ENCODE measurements at places on chromosomes 4 and X.

DNA sequence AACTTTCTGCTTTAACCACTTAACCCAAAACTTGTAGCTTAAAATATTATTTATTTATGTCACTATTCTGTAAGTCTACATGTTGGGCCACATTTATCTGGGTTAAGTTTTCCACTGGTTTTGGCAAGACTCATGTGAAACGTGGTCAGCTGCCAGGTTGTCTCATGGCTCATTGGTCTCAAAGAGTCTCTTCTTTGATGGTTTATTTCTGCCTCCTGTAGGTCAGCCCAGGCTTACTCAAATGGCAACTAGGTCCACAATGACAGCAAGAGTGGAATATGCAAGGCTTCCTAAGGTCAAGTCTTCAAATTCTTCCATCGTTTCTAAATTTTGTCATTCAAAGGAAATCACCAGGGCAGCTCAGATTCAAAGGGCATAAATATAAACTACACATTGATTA, 828.7 kb downstream of the PCDH7 start:
- no peak for DNase-seq

DNA sequence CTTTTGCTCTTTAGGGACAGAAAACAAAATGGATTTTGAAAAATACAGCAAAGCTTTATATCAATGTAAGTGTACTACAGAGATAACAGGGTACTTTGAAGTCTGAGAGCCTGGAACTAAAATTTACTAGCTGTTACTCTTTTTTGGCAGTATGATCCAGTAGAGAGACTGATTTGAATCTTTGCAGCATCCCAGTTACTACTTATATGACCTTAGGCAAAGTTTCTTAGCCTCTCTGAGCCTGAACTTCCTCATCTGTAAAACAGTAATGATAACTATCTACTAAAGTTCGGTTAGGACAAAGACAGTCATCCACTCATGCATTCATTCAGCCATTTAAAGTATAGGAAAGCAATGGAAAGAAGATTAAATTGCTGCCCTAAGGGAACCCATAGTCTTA, 10.1 kb downstream of the BRWD3 start:
- DNase-seq, result no peak

DNA sequence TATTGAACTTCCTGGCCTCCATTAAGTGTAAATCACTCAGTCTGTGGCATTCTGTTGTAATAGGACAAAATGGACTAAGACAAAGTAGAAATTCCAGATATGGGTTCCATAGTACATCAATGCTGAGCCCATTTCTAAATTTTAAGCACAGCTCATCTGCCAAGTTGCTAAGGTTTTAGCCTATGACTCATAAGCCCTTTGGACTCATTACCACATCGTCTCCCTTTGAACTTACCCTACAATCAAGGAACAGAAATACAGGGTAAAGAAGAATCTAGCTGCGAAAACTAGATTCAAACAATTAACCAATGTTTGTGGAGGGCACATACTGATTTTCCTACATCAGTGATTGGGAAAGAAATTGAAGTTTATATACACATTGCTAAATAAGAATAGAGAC, 31.8 kb downstream of the NAA11 start:
- no peak for DNase-seq

GRCh38 chr4:1345903-1346780, 866 bp upstream of the UVSSA start:
- DNase-seq, result peak; percentile 76

GRCh38 chrX:49627086-49627777, 28.4 kb downstream of the GAGE1 start:
- peak; percentile 55 for DNase-seq

DNA sequence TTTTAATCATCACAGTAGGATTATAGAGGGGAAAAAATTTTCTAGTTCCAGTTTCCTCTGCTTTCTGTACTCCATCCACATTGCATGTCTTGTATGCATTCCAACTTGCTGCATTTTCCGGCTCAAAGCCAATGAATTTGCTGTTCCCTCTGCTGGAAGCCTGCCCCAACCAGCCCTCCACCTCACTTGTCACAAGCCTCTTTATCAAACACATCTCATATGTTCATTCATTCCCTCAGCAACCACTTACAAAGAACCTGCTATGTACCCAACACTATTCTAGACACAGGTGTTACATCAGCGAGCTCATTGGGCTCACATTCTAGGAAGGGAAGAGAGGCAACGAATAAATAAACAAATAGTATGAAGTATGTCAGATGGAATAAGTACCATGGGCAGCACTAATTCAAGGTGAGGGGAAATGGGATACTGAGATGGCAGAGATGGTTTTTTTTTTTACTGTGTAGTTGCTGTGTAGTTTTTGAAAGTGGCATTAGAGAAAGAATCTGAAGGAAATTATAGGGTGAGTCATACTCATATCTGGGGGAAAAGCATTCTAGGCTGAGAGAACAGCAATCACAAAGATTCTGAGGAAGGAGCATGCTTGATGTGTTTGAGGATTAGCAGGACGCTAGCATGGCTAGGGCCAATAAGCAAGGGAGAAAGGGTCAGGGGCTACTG, 332.5 kb downstream of the PDGFC start:
- no peak for DNase-seq

GRCh38 chr4:111475001-111475400, 670.3 kb upstream of the FAM241A start:
- DNase-seq, result peak; percentile 85

DNA sequence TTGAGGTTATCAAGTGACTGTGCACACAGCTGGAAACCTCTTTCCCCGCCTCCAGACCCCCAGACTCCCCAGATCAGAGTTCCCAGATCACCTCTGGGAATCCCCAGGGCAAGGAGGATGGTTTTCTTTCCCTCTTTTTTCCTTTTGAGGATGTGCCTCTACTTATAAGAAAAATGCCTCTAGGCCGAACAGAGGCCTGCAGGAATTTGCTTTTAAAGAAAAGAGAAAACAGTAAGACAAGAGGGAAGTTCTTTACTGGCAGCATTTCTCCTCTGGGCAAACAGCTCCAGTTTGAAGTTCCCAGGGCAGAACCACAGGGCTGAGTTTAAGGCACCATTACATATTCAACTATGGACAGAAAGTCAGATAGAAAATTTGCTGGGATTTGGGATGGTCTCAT, 837.9 kb upstream of the LCORL start:
- peak; percentile 15 for DNase-seq

All from GM23338 (cell line).